ENCODE measurements at places on chromosomes 1 and 21. TPM values are rescaled to one million over a fixed set of nuclear protein-coding genes. Genes with fewer than 3 reads are reported as not detected.

BRINP2 gene
- 0.13 TPM for polyA plus RNA-seq

HSPB7 gene
- 2.5 TPM for polyA plus RNA-seq

AIRE gene
- 0.42 TPM for polyA plus RNA-seq

ZC3H12A gene
- 1.7 TPM for polyA plus RNA-seq

DNA sequence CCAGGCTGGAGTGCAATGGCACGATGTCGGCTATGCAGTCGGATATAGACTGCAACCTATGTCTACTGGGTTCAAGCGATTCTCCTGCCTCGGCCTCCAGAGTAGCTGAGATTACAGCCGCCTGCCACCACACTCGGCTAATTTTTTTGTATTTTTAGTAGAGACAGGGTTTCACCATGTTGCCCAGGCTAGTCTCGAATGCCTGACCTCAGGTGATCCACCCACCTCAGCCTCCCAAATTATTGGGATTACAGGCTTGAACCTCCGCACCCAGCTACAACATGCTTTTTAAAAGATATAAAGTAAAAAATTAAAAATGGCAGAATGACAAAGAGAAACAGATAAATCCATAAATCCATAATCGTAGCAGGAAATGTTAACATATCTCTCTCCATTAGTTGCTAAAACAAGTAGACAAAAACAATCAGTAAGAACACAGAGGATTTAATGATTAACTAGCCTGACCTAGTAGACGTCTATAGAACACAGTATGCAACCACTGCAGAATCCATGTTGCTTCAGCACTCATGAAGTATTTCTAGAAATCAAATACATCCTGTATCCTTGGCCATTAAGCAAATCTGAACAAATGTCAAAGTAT is 59.9 kb upstream of the SPOCD1 start:
- peak; percentile 26 for DNase-seq

DNA sequence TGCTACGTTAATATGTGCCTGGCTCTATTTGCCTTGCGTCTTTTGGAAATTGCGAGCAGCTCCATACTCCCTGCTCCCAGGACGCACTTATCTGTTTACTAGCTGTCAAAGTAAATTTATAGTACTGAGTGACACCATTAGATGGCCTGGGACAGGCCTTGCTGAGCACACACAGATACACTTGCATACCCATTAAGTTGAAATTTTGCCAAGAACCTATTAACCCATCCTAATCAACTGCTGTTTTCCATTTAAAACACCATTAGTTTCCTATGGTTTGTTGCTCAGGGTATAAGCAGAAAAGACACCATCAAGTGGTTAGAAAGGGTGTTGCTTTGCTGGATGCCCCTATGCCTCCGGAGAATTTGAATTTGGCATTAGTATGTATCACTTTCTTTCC is 187.3 kb downstream of the SLC44A5 start:
- DNase-seq, result no peak

DNA sequence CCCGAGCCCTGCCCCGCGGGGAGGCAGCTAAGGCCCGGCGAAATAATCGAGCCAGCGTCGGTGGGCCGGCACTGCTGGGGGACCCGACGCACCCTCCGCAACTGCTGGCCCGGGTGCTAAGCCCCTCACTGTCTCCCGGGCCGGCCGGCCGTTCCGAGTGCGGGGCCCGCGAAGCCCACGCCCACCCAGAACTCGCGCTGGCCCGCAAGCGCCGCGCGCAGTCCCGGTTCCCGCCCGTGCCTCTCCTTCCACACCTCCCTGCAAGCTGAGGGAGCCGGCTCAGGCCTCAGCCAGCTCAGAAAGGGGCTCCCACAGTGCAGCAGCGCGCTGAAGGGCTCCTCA is 49.0 kb upstream of the SYT14 start:
- DNase-seq, result no peak

GRCh38 chr1:9689971-9690381 is 38.4 kb downstream of the PIK3CD start:
- no peak for DNase-seq

- DNase-seq, result no peak
Observed at GRCh38 chr1:89262643-89263042, 10.0 kb downstream of the GBP5 start.

- no peak for DNase-seq
Observed at GRCh38 chr21:35616090-35616489, 444.2 kb downstream of the SETD4 start.
